ENCODE measurements at places on chromosomes 2 and 18. TPM values are rescaled to one million over a fixed set of nuclear protein-coding genes. Genes with fewer than 3 reads are reported as not detected.

- H3K27ac ChIP-seq = no peak overlapping the region
- no peaks in the 10 kb centered on the region for H3K4me1 ChIP-seq
- DNase-seq = no peak
- no peaks in the 10 kb centered on the region for H3K36me3 ChIP-seq
These were observed 22.9 kb downstream of the DSG4 start for GRCh38 chr18:31399306-31400032.

- H3K27ac ChIP-seq = no peak overlapping the region
- H3K27me3 ChIP-seq = no peaks in the 10 kb centered on the region
- no peak overlapping the region for H3K4me3 ChIP-seq
- DNase-seq = no peak
- H3K36me3 ChIP-seq = no peaks in the 10 kb centered on the region
- H3K4me1 ChIP-seq = peaks cover 12% of the 10 kb centered on the region
These were observed 27.3 kb upstream of the GPR17 start for GRCh38 chr2:127618551-127619202.

Gene CCDC102B
- 0.89 TPM for total RNA-seq

DNA sequence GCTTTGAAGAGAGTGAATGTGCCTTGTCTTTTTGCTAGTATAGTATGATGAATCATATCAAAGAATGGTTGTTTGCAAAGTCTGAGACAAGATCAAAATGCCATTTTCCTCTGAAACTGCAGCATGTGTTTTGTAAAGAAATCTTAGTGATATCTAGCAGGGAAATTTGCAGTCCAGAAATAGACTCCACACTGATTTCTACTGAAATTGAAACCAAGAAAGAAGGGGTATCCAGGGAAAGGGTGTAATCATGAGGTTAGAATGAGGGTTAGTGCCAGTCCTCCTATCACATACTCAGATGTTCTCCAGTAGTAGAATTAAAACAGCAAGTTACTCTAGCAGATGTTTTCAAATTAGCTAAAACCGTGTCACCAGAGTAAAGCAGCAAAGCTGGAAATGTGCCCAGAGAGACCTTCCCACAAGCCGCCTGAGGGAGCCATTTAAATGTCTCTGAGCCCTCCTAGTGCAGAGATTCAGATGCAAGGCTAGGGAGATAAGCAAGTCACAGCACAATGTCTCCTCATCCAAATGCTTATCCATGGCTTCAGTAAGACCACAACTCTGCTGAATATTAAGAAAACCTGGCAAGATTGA is 4.9 kb downstream of the DLGAP1 start:
- H3K4me3 ChIP-seq = no peak overlapping the region
- no peaks in the 10 kb centered on the region for H3K4me1 ChIP-seq
- peaks cover 29% of the 10 kb centered on the region for H3K27me3 ChIP-seq
- DNase-seq = no peak

DNA sequence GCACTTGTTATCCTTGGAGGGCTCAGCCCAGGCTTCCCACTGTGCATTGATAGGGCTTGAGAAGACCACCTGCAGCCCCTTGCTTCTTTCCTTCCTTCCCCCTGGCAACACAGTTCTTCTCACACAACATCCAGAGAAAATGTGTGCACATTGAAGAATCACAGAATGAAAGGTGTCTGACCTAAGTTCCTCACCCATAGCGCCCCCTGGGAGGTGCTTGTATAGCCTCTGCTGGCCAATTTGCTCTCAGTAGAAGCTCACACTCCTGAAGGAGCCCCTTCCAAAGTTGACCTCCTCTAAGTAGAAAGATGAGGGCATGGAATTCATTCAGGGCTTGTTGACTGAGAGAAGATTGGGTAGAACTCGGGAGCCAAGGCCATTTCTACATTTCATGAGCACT is 758.4 kb upstream of the KLHL29 start:
- no peak overlapping the region for H3K4me3 ChIP-seq
- H3K27me3 ChIP-seq = no peaks in the 10 kb centered on the region
- no peak for DNase-seq

DNA sequence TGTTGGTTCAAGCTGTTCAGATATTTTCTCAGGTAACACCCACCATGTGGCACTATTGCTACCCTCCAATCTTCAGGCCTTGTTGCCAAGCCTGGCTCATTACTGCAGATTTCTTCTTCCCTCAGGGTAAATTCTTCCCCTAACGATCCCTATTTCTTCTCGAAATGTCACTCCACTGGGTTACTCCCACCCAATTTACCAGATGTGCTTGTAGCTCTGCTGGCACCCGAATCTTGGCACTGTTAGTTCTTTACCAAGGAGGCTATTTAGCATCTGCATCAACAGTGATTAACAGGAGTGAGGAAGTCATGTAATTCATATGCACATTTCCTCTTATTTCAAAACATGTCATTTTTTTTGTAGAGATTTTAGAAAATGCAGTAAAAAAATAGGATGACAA is 217.1 kb upstream of the CYRIA start:
- H3K36me3 ChIP-seq = no peaks in the 10 kb centered on the region
- no peak for DNase-seq
- H3K4me3 ChIP-seq = no peak overlapping the region
- no peak overlapping the region for H3K27ac ChIP-seq
- no peaks in the 10 kb centered on the region for H3K4me1 ChIP-seq

DNA sequence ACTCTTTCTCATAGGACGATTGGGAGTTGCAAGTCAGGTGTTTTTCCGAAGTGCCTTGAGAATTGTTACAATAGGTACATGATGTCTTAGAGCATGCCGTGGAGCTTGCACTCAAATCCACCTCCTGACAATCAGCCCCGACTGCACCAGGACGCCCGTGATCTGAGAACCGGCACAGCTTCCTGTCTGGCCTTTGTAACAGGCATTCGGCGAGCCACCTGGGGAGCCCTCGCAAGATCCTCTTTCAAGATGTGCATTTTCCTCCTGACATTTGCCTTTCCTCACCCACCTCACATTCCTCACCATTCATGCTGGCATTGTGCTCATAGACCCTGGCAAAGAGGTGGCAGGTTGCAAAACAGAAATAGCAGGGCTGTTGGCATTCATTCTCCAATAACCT is 427.3 kb downstream of the GALR1 start:
- no peak overlapping the region for H3K4me3 ChIP-seq
- no peaks in the 10 kb centered on the region for H3K4me1 ChIP-seq
- H3K27ac ChIP-seq = no peak overlapping the region
- no peaks in the 10 kb centered on the region for H3K27me3 ChIP-seq
- no peak for DNase-seq

Gene SOX11
- total RNA-seq = under 0.01 TPM

DNA sequence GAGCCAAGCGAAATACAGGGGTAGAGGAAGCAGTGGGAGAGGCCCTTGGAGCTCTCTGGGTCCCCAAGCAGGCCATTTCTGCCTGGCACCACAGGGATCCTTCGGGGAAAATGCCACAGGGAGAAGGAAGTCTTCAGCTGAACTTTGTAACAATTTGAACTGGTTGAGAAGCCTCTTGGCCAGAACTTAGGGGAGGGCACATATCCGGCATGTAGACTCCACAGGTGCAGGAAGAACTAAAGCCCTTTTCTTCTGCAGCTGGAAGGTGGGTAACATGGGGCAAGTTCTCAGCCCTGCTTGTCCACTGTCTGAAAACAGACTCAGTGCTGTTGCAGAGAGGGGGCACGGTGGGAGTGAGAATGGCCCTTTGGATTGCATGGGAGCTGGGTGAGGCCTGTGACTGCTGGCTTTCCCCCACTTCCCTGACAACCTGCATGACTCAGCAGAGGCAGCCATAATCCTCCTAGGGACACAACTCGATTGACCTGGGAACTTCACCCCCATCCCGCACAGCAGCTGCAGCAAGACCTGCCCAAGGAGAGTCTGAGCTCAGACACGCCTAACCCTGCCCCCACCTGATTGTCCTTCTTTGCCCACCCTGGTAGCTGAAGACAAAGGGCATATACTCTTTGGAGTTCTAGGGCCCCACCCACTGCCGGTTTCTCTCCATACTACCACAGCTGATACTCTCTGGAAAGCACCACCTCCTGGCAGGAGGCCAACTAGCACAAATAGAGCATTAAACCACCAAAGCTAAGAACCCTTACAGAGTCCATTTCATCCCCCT is 101.6 kb upstream of the FAM136A start:
- no peak for DNase-seq
- H3K36me3 ChIP-seq = no peaks in the 10 kb centered on the region
- H3K27ac ChIP-seq = no peak overlapping the region

Gene PLCD4
- total RNA-seq = 0.51 TPM

- DNase-seq = no peak
- H3K36me3 ChIP-seq = no peaks in the 10 kb centered on the region
- no peak overlapping the region for H3K4me3 ChIP-seq
- no peak overlapping the region for H3K27ac ChIP-seq
- H3K4me1 ChIP-seq = no peaks in the 10 kb centered on the region
These were observed 41.3 kb downstream of the NGEF start for GRCh38 chr2:232971744-232972143.

Gene VWA3B
- total RNA-seq = not detected

GRCh38 chr2:71620851-71621251 is 167.5 kb downstream of the DYSF start:
- no peaks in the 10 kb centered on the region for H3K27me3 ChIP-seq
- H3K4me1 ChIP-seq = no peaks in the 10 kb centered on the region
- no peak overlapping the region for H3K4me3 ChIP-seq

Measured in GM23248 (cell line).